8988T (cell line): ENCODE measurements at places on chromosomes 11 and 22.

GRCh38 chr11:111665777-111666176, 63.5 kb downstream of the SIK2 start:
- DNase-seq, result no peak

DNA sequence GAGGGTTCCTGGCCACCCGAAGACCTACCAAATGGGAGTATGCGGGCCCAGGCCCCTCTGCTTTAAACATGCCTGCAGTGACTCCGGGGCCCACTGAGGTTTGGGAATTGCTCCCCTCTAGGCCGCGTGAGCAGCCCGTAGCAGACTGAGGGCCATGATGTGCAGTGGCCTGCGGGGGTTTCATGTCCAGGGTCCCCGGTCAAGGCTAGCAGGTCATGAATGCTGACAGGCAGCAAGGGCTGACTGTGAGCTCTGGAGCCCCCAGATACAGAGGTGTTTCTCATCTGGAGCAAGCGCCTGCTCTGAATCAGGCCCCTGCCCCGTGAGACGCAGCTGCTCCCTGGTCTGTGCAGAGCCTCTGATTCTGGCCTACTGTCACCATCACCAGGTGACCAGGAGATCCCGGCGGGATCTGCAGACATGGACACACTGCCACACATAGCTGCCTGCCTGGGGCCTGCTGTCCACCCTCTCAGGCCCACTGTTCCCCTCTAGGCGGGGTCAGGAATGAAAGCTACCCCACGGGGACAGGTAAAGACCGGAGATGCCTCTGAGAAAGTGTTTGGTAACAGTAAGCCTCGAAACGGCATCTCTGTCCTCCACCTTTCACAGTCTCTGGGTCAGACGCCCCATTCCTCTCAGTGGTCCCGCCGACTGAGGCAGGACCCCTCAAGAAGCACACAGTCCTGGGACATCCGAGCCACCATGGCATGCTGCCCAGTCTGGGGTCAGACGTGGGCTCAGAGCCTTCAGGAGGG, 73.3 kb downstream of the PARVB start:
- DNase-seq, result no peak

DNA sequence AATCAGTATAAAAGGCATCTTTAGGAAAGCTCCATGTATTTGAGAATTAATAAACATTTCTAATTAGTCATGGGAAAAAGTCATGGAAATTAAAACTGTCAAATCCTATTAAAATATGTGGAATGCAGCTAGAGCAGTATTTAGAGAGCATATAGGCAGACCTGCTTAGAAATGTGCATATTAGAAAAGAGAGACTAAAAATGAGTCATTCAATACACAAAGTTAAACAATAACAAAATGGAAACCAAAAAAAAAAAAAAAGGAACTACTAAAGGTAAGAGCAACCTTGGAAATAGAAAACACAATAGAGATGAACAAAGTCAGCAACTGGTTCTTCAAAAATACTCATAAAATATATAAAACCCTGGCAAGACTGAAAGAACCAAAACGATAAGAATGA, 59.7 kb upstream of the RASSF10 start:
- DNase-seq, result no peak

DNA sequence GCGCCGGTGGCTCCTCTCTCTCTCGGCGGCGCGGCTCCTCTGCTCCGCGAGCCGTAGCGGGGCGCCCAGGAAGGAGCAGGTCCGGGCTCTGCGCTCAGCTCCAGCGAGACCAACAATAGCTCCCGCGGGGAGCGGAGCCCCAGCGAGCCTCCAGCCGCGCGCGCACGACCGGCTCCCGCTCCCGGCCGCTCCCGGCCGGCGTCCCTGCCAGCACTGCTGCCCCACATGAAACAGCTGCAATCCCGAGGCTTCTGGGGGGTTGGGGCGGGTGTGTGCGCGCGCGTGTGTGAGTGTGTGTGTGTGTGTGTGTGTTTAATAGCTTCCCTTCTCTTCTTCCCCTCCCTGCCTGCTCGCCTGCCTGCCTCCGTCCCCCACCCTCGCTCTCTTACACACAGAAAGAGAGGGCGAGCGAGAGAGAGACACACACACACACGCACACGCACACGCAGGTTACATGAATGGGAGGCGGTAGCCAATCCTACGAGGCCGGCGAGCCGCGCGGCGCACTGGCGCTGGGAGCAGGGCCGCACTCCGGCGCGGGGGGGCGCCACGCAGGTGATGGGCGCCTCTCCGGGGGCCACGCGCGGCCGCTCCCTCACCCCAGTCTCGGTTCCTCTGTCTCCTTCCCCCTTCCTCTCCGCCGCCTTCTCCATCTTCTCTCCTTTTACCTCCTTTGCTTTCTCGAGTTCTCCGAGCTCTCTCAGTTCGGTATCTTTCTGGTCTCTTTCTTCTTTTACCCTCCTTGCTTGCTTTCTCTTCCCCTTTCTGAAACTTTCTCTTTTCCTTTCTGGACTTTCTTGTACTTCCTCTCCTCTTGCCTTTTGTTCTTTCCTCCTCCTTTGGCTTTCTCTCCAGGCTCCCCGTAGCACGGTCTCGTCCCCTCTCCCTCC, at the start of gene TENM4:
Gene TENM4 (minus strand): TSS at position 460 of the 890 bp plus-strand sequence. CDS start 371,086 bp downstream, outside the sequence.
- peak; percentile 52 for DNase-seq

GRCh38 chr11:123166071-123166559, 28.9 kb downstream of the CLMP start:
- DNase-seq, result no peak

DNA sequence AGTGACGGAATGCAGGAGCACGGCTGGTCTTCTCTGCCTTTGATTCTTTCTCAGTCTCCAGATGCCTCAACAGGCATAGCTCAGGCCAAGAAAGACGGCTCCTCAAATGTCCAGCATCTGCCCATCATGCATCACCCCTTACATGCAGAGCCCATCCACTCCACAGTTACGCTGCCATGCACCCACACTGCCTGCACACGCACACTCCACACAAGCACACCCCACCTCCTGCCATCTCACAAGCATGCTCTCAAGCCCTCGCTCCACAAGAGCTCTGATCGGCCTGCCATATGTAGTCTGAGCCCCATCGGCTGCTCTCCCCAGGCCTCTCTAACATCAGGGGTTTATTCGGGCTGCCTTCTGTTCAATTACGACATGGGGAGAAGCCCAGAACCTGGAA, 18.8 kb downstream of the SCN4B start:
- DNase-seq, result no peak

DNA sequence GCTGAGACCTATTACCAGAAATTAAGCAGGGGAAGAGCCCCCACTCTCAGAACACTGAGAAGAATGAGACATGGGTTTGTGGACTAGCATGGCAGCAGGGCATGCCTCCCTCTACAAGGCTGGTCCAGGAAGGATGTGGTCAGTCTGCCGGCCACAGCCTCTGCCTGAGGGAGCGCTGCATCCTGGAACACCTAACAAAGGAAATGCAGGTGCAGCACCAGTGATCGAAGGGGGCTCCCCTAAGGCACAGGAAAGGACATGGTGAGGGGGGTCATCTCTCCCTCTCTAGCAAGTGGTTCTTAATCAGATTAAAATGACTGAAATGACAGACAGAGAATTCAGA, 40.6 kb upstream of the ARL14EP start:
- no peak for DNase-seq

DNA sequence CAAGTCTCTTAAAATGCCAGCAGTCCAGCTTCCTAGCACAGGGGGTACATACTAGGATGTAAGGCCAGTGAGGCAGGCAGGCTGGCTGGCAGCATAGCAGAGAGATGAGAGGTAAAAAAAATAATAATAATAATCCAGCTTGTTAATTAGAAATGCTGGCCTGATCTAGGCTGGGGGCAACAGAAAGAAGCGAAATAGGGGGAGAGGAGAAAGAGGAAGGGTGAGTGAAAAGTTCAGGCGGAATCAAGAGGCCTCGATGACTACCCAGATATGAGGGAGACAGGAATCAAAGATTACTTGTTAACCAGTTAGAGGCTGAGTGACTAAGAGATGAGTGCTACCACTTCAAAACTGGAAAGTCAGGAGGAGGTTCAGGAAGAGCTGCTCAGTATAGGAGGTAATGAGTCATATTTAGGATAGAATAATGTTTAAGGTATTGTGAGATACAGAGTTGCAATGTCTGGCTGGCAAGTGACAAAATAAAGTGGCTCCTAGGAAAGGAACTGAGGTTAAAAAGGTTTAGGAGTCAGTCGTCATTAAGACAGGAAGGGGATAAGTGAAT, 2.8 kb downstream of the ALKBH8 start:
- no peak for DNase-seq

- DNase-seq, result no peak
Observed at GRCh38 chr11:64637334-64638017, 46.5 kb downstream of the SLC22A12 start.

DNA sequence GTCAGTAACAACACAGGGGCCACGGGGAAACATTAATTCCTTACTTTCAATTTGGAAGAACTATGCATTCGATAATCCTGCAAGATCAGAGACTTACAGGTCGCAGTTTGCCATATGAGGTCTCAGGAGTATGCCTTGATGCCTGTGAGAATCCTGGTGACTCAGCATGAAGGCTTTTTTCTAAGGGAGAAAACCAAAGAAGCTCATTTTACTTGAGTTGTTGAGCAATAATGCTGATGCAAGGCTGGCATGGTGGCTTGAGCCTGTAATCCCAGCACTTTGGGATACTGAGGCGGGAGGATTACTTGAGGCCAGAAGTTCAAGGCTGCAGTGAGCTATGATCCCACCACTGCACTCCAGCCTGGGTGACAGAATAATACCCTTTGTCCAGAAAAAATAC, 26.6 kb downstream of the ATG16L2 start:
- no peak for DNase-seq

- no peak for DNase-seq
Observed at GRCh38 chr11:9974375-9974774, 310.5 kb downstream of the SWAP70 start.

DNA sequence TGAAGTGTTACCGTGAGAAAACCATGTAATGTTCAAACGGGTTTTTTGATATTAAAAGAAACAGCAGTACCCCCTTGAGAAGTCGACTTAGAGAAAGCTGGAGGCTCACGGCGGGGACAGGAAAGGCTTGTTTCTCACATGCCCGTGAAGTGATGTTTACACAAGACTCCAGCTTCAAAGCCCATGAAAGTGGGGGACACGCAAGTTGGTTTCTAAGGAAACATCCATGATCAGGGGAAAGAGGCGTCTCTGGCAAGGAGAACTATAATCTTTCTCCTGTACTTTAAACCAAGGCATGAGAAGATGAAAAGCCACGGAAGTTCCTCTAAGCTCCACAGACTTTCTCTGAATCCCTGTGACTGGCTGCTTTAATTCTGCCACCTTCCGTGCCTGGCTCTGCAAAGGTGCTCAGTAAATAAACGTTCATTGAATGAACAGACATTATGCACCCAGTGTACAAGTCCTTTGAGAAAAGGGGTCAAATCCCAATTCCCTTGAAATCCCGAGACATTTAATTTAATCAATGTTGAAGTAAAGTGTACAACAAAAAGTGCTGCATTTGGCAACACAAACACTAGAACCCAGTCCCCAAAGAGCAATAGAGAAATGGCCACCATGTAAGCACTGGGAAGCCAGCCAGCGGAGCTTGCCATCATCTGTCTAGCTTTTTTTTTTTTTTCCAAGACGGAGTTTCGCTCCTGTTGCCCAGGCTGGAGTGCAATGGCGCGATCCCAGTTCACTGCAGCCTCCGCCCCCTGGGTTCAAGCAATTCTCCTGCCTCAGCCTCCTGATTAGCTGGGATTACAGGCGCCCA, 58.7 kb downstream of the AHNAK start:
- no peak for DNase-seq

- peak; percentile 81 for DNase-seq
Observed at GRCh38 chr22:38766076-38766777, 10.4 kb upstream of the SUN2 start.

DNA sequence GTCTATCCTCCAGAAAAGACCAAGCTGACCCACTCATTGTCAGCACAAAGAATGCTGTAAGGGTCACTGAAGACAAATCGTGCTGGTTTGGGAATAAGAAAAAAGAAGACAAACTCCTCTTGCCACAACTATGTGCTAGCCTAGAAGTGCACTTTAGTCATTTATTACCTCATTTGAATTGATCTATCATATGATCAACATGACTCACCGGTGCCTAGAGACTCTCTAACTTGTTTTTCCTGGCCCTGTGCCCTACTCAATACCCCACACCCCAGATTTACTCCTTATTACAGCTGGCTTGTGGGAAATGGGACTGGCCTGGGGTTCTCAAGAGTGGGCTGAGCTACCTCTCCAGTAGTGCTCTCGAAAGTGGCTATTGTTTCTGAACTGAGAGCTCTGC, 35.9 kb upstream of the HORMAD2 start:
- DNase-seq, result no peak

DNA sequence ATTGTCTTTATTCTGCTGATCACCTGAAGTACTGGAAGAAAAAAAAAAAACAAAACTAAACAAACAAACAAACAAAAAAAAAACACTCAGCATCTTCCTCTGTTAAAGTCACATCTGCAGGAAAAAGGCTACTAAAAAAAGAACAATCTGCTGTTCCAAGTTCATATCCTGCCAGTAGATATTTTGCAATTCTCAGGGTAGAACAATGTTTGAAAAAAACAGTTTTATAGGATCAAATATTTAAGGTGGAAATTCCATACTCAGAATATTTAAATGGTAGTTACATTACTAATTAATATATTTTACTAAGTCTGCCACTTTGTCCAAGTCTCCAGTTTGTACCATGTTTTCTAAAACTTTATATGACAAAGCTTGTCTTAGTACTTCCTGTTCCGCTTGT, 175.2 kb downstream of the SBF2 start:
- no peak for DNase-seq

DNA sequence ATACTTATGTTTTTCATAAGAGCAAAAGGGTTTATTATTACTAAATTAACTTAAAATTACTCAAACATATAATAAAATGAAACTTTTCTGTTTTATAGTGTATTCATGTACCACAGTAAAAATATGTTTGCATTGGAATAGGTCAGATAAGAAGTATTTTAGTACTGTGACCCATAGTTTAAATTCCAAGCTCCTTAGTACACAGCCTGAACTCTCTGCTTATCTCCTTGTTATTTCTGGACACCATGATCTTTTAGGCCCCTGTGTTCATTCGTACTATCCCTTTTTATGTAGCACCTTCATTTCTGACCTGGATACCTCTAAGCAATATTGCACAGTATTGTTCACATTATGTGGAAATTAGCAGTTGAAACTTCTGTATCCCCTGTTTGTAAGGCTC, 296.7 kb upstream of the SYN3 start:
- no peak for DNase-seq

GRCh38 chr11:112465433-112466024, 204.9 kb upstream of the PLET1 start:
- DNase-seq, result no peak

DNA sequence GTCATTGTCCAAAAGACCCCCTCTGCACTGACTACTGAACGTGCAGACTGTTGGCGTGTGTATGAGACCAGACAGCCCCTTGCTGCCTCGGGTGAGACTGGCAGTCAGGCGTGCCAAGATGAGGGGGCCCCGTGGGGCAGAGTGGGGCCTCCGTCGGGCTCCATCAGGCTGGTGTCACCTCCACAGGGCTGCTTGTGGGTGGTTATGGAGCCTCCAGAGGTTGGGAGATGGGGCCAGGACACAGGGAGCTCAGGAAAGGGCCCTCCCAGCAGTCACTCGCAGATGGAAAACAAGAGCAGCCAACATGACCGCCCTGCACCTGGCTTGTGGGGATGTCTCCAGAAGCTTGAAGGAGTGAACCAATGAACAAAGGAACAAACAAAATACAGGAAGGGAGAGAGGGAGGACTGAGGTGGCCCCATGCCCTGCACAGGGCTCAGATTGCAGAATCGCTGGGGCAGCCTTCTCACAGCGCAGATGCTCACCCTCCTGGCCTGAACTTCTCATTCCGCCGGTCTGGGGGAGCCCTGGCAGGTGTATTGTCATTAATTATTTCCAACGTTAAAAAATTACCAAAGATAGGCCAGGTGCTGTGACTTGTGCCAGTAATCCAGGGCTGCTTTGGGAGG, 5.5 kb upstream of the PHLDA2 start:
- DNase-seq, result no peak

GRCh38 chr11:72430741-72431570, 3.4 kb downstream of the CLPB start:
- DNase-seq, result peak; percentile 79

GRCh38 chr11:75351541-75351790, at the start of gene ARRB1:
ARRB1 (minus strand) TSS chr11:75351661; CDS start chr11:75351607, 54 bp downstream.
- peak; percentile 96 for DNase-seq
